ENCODE measurements at places on chromosomes 7 and 10.

DNA sequence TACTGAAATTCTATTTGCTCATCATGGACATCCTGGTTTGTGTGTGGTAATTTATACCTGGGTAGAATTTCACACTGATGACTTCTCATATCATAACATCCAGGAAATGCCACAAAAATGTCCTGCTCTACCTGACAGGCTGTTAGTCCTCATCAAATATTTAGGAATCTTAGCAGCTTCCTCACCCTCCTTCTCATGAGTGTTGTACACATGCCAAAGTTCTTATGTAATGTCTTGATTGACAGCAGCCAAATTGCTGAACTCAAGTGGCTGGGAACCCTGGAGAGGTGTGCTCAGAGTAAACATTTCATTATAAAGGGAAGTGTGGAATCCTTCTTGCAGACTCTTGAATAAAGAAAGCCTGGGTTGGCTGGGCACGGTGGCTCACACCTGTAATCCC is 8.9 kb downstream of the EEPD1 start:
- DNase-seq = no peak

GRCh38 chr7:37961251-37961650 is 40.8 kb downstream of the EPDR1 start:
- DNase-seq = no peak

- DNase-seq = no peak
These were observed 24.2 kb downstream of the ARL5B start for GRCh38 chr10:18683427-18683826.

DNA sequence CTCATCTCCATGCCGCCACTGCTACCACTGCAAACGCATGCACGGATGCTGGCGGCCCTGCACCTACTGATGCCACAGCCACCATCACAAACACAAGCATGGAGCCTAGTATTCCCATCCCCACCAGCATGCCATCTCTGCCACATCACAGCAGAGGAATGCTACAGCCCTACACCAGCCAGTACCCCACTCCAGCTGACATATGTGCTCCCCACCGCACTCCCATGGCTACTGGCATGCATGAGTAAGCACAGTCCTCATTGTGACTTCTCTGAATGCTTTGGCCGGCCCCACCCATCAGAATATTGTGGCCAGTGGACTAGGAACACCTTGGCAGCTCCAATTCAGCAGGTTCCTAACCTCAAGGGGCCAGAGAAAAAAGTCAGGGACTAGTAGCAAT is 705.5 kb downstream of the POM121L12 start:
- DNase-seq = no peak

DNA sequence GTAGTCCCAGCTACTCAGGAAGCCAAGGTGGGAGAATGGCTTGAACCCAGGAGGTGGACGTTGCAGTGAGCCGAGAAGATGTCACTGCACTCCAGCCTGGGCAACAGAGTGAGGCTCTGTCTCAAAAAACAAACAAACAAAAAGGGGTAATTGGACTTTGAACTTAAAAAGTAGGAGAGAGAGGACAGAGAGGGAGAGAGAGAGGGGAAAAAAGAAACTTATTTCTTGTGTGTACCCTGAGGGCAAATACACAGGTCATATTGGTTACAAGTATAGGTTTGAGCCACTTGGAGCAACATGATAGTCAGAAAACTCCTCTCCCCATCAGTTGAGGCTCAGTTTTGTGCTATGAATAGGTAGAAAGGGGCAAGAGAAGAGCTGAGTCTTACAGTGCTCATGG is 42.8 kb upstream of the CCDC7 start:
- no peak for DNase-seq

GRCh38 chr10:112874982-112875381 is 75.1 kb upstream of the TCF7L2 start:
- DNase-seq = no peak

DNA sequence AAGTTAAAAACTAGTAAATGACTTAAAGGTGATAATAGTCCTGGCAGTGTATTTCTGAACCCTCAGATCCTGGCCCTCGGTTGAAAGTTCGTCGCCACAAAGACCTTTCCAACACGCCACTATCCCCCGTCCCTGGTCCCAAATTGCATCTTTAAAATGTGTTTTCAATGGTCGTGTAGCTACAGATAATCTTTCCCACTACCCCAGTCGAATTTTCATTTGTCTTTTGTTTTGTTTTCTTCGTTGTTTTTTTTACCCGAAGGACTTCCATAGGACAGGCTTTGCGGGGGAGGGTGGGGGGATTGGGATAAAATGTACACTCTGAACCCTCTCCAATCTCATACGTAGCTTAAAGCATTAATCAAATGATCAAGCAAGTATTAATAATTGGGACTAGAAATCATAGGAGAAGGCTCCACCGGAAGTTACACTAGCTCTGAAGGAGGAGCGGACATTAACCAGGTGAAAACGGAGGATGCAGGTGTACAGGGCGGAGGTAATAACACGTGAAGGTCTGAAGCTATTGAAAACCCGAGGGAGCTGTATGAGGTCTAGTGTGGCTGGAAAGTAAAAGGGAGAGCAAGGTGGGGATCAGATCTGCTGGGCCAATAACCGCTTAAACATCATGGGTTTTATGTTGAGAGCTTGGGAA is 32.8 kb upstream of the PHF14 start:
- DNase-seq = no peak

- DNase-seq = no peak
These were observed 75.5 kb upstream of the PPP2R2D start for GRCh38 chr10:131825150-131825848.

GRCh38 chr7:78191475-78192079 is 393.0 kb downstream of the PHTF2 start:
- no peak for DNase-seq

DNA sequence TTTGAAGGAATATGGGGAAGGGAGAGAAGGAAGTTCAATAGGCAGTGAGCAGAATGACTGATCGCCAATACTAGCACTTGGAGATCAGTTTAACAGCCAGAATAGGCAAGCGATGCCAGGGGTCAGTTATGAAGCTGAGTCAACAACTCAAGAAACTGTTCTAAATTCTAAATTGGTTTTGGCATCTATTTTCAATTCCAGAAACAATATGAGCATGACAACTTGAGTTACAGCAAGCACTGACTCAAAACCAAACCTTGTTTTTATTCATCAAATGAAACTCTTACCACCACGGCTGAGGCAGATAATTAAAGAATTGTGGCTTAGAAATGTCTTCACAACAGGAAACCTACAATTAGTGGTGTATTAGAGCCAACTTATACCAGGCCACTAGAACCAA is 180.5 kb upstream of the ASAH2 start:
- DNase-seq = no peak

DNA sequence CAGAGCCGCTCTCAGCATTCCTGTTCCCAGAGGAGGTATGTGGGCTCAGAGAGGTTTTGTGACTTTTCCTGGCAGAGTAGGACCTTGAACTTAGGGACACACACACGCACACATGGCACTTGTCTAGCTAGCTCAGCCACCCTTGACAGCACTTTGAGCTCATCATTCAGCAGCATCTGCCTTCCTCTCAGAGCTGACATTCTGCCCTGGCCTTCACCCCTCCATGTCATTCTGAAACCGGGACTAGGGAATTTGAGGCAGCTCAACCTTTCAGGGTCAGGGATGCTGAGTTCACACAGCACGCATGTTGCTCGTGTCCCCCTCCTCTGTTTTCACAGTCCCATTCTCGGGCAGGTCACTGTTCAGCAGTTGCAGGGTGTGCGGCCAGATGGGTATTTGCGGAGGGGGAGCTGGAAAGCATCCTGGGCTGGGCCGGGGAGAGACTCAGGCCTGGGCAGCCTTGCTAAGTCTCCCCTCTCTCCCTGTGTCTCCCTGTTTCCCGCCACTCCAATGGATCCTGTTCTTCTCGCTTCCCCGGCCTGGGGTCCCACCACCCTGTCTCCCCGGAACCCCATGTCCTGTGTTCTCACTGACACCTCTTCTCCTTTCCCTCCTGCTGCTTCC is 78.0 kb downstream of the COL13A1 start:
- DNase-seq = no peak

GRCh38 chr7:92615861-92616260 is 25.7 kb upstream of the FAM133B start:
- no peak for DNase-seq

DNA sequence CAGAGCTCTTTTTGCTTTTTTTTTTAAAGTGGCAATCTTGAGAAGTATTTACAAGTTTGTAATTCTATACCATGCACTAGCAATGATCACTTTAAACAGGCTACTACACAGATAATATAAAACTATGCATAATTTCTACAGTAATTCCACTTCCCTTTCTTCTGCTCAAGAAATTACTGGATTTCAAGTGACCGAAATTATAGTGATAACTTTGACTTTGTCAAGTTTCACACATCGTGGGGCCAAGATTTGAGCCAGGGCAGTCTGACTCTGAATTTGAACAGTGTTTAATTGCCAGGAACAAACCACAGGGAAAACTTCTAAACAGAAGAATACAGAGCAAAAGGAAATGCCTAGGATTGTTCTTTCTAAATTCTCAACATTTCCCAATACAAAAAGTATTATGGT is 288.3 kb upstream of the MKLN1 start:
- no peak for DNase-seq

DNA sequence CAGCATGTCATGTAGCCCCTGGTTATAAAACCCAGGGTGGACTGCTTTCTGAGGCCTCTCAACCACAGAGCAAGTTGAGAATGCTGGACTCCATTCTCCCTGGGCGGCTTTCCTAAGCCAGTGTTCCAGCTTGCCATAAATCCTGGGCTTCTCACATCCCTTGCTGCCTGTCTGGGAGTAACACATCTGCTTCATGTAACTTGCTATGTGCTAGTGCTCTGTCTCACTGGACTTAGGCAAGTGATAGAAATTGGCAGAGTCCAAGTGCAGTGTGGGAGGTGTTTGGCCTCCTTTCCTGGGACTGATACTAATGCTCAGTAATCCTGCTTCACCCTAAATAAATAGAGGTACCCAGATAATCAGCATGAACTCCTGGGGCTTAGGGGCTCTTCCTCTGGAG is 277.1 kb upstream of the POM121L12 start:
- DNase-seq = no peak

DNA sequence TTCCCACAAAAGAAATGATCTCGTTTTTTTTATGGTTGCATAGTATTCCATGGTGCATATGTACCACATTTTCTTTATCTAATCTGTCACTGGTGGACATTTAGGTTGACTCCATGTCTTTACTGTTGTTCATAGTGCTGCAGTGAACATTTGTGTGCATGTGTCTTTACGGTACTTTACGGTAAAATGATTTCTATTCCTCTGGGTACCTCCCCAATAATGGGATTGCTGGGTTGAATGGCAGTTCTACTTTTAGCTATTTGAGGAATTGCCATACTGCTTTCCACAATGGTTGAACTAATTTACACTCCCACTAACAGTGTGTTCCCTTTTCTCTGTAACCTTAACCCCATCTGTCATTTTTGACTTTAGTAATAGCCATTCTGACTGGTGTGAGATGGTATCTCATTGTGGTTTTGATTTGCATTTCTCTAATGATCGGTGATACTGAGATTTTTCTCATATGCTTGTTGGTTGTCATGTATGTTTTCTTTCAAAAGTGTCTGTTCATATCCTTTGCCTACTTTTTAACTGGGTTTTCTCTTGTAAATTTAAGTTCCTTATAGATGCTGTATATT is 37.2 kb downstream of the MKLN1 start:
- DNase-seq = no peak

GRCh38 chr10:33947544-33947943 is 613.1 kb upstream of the NRP1 start:
- DNase-seq = no peak

DNA sequence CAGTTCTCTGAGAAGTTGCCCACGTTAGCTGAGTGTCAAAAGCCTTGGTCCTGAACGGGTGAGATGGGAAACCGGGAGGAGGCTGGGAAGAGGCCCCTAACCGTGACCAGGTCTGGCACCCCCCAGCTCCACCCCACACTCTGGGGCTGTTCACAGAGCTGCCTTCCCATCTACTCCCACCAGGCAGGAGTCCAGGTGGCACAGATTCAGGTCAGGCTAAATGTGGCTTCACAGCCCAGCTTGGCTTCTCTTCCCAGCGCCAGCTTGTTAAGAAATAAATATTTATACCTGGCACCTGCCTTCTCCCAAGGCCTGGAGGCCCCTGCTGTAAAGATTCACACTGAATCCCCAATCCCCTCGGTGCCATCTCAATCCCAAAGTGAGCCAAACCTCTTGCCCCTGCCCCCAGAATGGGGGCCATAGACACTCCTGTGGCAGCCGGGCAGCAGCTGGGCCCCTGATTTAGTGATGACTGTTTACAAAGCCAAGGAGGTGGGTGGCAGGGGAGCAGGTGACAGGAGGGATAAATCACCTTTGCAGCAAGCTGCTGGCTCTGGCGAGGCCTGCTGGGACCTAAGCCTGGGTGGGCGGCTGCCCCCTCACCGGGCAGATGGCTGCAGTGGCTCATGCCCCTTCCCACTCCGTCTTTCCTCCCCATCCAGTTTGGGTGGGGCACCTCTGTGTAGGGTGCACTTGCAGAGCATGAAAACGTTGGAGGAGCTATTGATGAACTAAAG is 72.5 kb downstream of the GOLGA7B start:
- DNase-seq = no peak

DNA sequence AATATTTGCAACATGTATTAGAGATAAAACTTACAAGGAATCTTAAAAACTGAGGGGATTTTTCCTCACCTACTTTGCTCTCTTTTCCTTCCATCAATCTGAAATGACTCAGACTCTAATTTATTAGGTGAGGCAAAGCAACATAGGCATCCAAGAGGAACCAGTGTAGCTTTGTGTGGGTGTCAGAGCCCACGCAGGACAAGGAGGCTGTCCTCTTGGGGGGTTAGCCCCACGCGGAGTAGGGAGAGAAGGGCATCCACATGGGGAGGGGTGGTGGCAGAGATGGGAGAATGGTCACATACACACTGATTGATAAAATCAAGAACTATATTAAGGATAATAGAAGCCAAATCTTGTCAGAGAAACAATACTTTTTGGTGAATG is 33.8 kb upstream of the ARMS2 start:
- DNase-seq = no peak

DNA sequence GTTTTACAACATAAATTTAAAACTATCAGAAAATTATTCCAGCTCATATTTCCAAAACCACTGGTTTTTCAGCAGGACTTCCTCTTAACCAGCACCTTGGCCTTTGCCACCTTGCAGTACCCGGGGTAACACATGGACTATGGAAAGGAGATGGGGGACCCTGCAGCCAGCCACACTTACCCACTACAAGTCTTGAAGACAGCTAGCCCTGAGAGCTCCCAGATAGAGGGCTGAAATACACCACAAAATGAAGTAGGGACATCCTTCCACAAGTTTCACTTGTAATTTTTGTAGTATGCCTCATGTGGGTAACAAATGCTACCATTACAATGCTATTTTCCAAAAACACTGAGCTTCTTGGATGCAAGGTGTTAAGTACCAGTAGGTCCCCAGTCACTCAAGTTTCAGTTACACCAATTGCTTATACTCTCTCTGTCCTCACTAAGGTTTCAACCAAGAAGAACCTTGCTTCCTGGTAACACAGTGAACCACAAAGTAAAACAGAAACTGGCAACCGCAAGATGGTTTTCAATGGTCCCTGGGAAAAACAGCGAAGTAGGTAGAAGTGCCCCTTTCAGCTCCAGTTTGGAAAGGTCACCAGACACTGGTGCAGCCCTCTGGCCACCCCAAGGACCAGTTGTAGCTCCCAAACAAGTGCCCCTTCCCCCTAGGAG is 110.9 kb downstream of the SGMS1 start:
- no peak for DNase-seq

Data from HFF-Myc (cell line).